Ascending aorta (tissue), 2 donors: ENCODE measurements at places on chromosomes 12 and 14. TPM values are rescaled to one million over a fixed set of nuclear protein-coding genes. Genes with fewer than 3 reads are reported as not detected.

GRCh38 chr12:9811621-9812020, 15.7 kb upstream of the KLRF1 start:
- no peak for DNase-seq

DNA sequence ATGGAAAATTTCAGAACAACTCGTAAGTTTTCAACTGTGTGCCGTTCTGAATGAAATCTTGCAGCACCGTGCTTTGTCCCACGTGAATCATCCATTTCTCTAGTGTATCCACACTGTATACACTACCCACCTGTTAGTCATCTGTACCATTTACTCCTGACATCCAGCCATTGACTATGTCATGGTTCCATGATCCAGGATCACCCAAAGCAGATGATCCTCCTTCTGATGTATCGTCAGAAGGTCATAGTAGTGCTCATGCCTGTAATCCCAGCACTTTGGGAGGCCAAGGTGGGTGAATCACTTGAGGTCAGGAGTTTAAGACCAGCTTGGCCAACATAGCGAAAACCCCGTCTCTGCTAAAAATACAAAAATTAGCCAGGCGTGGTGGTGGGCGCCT, 122.9 kb downstream of the PPHLN1 start:
- no peak for DNase-seq

GRCh38 chr12:110545812-110546211, 37.3 kb downstream of the PPTC7 start:
- DNase-seq, result no peak

- DNase-seq, result no peak
These were observed 386.3 kb upstream of the TBX3 start for GRCh38 chr12:115070313-115070712.

DNA sequence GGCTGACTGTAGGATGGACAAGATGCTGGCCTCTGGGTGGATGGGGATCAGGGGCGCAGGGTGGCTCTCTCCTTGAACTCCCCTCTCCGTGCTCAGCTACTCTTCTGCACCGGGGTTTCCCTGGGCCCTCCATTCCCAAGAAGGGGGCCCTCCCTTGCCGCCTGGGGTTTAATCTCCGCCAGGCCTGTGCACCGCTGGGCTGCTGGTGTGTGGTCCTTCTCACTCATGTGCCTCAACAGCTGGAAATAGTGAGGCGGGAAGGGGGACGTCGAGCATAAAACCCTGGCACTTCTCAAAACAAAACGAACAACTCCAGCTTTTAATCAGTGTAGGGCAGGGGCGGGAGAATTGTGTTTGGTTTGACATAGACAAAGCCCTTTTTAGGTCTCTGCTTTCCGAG, 19.0 kb upstream of the SMOC1 start:
- DNase-seq, result no peak

DNA sequence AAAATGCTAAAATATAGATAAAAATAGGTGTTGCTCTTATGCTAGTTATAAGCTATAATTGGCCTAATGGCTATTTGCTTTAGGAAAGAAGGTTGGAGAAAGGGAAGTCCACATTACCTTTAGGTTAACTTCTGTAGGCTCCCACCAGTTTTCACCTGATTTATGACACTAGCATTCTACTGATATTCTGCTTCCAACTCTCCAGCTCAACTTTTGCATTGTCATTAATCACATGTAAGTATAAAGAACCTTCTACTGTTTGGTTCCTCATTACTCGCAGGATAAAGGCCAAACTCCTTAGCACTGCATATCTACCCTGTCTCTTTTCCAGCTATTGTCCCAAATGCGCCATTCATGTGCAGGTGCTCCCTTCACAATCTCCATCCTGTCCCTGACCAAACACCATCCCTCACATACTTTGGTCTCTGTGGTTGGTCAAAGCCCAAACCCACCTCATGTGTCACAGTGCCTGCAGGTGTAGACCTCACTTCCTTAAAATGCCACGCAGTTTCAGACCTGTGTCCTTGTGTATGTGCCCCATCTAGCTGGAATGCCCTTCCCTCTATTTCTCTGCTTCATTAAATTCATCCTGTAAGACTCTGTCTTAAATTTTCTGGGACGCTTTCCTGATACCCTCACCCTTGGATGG, 3.3 kb downstream of the DDHD1 start:
- no peak for DNase-seq

- no peak for DNase-seq
These were observed 754.1 kb downstream of the NOVA1 start for GRCh38 chr14:25843481-25844470.

GRCh38 chr14:98915625-98916024, 356.4 kb downstream of the BCL11B start:
- no peak for DNase-seq

The ANKRD9 gene
- total RNA-seq, result 118 TPM

The LUM gene
- total RNA-seq, result 133 TPM

The TCL1A gene
- total RNA-seq, result not detected

The TIGAR gene
- 4.4 TPM for total RNA-seq
